ENCODE measurements at places on chromosomes 3 and 15.
A peak's percentile ranks its signal among the peaks of the same experiment; 100 is the strongest.

DNA sequence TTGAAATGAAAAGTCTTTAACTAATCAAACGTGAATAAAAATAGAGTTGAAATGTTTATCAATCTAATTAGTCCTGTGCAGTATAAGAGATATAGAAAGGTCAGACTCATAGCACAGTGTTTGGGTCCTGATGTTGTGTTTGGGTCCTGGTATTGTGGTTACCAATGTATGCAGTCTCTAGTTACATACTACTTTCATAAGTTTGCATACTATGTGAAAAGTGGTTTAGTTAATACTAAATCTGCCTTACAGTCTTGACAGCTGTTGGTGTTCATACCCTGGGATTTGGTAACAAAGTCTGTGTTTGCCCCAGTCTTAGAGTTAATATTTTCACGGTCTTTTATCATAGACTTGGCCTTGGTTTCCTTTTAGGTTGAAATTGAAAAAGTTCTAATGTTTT lies 41.7 kb downstream of the KIF15 start:
- no peak for DNase-seq

GRCh38 chr15:67917636-67918035 lies 77.8 kb upstream of the RNU6-1 start:
- no peak for DNase-seq

- no peak for DNase-seq
Observed at GRCh38 chr3:73086071-73086494, 24.6 kb downstream of the EBLN2 start.

GRCh38 chr3:45773714-45774449 lies 22.5 kb downstream of the SLC6A20 start:
- DNase-seq = no peak

GRCh38 chr3:23741036-23741706 lies 64.6 kb upstream of the UBE2E1 start:
- no peak for DNase-seq

- no peak for DNase-seq
Observed at GRCh38 chr15:38612159-38612863, 47.7 kb upstream of the RASGRP1 start.

DNA sequence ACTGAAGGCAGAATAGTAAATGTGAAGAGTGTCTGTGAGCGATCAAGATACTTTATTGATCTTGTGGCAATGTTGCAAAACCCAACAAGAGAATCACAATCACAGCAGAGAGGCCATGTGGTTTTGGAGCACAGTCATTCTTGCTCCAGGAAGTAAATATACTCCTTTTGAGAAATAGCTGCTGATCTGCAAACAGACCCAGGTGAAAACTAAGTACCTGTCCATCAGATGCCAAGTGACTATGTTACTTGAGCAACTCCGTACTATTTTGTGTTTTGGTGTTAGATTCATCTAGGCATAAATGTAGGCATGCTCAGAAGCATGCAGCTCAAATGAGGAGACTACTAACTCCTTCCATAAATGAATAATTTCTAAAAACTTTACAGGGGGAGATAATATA lies 627.9 kb downstream of the ZBBX start:
- DNase-seq = no peak

GRCh38 chr15:88797663-88798339 lies 5.4 kb upstream of the ACAN start:
- DNase-seq = no peak

DNA sequence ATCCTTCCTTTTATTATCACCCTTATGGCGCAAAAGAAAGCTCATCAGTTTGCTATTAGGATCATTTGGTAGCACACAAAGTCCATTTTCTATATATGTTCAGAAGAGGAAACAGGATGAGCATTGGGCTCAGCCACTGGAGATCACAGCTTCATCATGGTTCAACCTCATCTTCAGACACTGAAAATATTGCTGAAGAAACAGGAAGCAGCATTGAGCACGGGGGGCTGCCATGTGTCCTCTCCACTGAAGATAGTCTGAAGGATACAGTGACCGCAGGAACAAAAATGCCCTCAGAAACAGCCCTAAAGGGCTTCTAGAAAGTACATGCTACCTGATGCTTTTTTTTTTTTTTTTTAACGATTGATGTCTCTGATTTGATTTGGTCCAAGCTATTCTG lies 835.3 kb upstream of the CFAP20DC start:
- DNase-seq = no peak

- DNase-seq = no peak
Observed at GRCh38 chr3:143831994-143832393, 16.3 kb downstream of the SLC9A9 start.

DNA sequence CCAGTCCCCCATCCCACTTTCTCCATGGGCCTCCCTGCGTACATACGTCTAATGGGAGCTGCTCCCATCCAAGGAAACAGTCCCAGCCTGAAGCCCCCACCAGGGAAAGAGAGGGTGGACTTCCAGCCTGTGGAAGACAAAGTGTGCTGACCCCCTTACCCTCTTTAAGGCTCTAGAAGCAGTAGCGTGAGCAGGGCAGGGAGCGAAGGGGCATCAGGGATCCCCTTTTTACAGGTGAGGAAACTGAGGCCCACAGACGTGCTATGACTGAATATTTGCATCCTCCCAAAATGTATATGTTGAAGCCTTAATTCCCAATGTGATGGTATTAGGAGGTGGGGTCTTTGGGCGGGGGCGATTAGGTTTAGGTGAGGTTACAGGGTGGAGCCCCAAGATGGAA lies 83.4 kb downstream of the TOP2B start:
- DNase-seq = no peak

DNA sequence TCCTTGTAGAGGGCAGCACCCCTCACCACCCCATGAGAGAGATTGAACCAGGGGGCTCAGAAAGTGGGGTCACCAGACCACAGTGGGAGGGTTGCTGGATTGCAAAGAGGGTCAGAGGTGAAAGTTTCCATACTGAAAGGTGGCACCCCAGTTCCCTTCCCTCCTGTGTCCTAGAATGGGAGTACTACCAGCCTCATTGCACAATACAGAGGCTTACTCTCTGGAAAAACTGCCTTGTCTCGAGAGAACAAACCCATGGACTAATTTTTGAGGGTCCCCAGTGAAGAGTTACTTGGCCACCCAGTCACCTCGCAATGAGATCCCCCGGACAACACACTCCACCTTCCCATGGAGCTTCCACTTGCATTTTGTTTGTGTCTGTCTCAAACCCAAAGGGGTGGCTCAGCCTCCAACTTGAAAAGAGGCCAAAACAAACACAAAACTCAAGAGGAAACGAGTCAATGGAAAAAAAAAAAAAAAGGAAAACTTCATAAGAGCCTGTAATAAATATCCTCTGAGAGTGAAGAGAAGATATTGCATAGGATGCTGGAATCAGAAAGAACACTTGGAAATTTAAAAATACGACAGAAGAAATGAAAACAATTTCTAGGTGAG lies 18.6 kb downstream of the MESP2 start:
- DNase-seq = peak; percentile 30

GRCh38 chr15:95266451-95267061 lies 1035.2 kb downstream of the MCTP2 start:
- DNase-seq = peak; percentile 55

DNA sequence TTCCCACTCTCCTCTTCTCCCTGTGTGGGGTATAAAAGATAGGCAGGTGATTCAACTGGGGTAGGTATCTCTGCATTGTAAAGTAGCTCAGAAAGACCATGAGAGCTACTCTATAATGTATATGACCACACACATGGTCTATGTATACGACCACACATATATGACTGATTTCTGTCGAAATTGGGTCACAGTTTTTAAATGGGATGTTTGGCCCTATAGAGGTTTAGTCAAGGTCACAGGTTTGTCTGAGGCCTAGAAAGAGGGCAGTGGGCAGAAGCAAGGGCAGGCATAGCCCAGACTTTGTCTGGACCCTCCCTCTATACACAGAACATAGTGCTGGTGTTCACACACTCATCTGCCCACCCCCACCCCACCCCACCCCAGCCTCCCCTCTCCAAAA lies 4.4 kb downstream of the LAMP3 start:
- DNase-seq = no peak

- DNase-seq = no peak
Observed at GRCh38 chr15:60444289-60444912, 34.5 kb downstream of the ICE2 start.

DNA sequence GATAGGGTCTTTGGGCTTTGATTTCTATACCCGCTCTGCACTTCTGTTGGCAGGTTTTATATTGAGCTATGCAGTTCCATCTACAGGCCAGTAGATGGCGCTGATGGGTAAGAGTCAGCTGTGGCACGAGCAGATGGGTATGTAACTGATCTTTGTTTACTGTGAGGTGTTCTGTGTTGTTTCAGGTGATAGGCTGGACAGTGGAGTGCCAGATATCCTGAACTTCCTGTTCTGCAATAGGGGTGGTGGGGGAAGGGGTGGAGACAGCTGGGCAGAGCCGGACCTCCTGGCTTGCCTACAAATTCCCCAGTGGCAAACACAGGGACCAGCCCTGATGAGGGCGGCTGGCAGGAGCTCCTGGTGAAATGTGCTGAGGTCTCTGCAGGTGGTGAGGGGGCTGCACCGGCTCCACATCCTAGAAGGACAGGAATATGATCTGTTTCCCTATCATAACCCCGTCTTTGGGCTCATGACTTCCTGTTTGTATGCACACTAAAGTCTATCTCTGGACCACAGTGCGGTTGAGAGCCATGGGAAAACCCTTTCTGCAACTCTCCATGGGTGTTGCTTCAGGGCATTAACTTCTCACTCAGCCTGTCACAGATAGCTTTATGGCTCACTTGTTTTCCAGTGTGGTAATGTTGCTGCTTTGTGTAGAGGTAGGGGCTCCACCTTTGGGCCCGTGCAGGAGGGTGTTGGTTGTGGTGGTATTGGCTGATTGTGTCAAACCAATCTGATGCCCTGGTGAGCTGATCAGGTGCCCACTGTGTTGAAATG lies 13.4 kb upstream of the FAM98B start:
- no peak for DNase-seq

DNA sequence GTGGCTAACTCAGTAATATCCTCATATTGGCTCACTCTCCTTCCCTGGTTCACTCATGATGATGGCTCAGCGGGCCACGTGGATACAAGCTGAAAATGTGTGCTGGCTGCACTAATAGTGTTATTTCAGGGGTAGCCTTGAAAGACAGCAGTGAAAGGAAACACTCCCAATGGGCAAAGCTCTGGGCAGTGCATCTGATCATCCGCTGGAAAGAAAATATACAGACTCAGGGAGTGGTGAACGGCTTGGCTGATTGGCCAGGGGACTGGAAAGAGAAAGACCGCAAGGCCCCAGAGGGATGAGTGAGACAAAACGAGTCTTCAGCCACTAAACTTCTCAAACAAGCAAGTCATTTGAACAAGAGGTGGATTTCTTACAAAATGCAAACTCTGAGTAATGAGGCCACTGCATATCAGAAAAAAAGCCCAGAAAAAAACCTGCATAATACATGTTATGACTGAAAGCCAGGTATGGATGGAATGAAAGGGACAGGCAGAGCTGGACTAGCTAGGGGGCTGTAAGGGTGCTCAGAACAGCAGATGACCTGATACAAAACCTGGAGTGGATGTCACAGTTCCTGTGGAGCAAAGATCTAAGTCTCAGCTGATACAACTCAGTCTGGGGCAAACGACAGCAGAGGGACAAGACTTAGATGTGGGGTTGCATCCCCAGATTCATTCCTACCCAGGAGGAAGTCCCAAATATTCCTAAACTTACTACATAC lies 33.3 kb downstream of the CMTM6 start:
- DNase-seq = no peak

DNA sequence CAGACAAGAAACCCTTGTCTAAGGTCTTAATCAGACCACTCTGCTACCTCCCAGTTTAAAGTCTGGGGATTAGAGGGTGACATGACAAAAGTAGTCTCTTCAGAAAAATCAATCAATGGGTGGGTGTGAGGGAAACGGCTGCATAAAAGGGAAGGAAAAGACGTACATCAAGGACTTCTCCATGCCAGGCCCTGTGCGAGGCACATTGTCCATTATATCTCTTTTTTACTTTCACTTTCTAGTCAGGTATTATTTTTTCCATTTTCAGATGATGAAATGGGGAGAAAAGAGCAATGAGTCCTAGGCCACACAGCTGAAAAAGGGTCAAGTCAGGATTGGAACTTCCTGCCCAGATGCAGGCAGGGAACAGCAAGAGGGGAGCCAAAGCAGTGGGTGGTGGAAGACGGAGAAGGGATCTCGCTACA lies 4.6 kb upstream of the CX3CR1 start:
- DNase-seq = no peak

DNA sequence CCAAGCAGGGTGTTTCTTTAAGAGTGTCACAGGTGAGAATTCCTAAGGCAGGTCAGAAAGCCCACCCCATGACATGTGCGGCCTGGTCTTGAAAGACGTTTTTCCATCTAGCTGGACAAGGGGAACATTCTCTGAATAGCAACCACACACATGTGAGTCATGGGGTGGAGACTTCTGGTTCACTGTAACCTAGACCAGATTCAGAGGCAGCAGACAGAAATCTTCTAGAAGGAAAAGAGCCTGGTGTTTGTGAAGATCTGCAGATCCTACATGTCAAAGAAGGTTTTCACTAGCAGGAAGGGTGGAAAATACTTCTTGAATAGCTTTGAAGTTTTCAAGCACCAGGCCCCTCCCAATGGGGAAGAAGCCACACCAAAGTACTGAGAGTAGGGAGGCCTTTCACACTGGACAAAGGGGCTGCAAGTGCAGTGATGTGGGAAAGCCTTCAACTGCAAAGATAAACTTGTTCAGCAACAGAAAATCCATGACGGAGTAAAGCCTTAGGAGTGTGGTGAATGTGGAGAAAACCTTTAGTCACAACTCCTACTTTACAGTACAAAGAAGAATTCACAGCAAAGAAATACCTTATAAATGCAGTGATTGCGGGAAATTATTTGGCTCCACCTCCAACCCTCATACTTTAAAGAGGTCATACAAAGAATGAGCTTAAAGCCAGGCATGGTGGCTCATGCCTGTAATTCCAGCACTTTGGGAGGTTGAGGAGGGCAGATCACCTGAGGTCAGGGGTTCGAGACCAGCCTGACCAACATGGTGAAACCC lies 17.6 kb downstream of the ADAM10 start:
- DNase-seq = no peak

- no peak for DNase-seq
Observed at GRCh38 chr15:83164111-83164770, 43.4 kb downstream of the HDGFL3 start.

DNA sequence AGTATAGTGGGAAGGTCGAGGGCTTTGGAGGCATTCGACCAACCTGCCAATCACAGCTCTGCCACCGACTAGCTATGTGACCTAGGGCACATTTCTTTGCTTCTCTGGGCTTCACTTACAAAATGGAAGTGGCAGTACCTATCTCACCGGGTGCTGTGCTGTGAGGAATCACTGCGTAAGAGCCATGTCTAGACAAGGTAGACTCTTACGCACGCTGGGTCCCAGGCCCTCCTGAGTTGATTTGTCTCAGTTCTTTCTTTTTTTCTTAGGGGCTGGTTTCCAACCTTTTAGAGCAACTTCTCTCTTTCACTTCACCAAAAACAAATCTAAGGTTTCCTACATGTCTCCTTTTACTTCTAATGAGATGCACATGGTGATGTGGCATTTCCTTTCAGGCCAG lies 18.8 kb downstream of the CA12 start:
- DNase-seq = no peak

GRCh38 chr15:77897896-77898406 lies 179.6 kb downstream of the TBC1D2B start:
- peak; percentile 55 for DNase-seq

- DNase-seq = no peak
Observed at GRCh38 chr3:23894254-23895061, 22.3 kb downstream of the NKIRAS1 start.

GRCh38 chr3:147497286-147497685 lies 88.1 kb downstream of the ZIC1 start:
- no peak for DNase-seq

- DNase-seq = no peak
Observed at GRCh38 chr3:38610934-38611333, 38.6 kb downstream of the SCN5A start.
